Mononuclear cell (primary cell): ENCODE measurements at places on chromosomes 12 and 14. TPM values are rescaled to one million over a fixed set of nuclear protein-coding genes. Genes with fewer than 3 reads are reported as not detected.

Gene ABCD4
- total RNA-seq: 32.6 TPM

Gene NINJ2
- 8.4 TPM for total RNA-seq

Gene KIF5A
- 0.21 TPM for total RNA-seq

Gene VAMP1
- 13.9 TPM for total RNA-seq

Gene CLEC7A
- 177 TPM for total RNA-seq

Gene LRTM2
- 0.10 TPM for total RNA-seq

Gene GDF3
- total RNA-seq: not detected

Gene LBHD2
- not detected for total RNA-seq

Gene HOXC4
- total RNA-seq: 0.42 TPM

Gene RIPK3
- 9.9 TPM for total RNA-seq
